T-helper 2 cell treated with Interferon-gamma antibody and Interleukin-4, amounts not matched to agents 100 ng/mL and 5 ng/mL, for 36 hours (primary cell): ENCODE measurements at places on chromosomes 6 and 20. TPM values are rescaled to one million over a fixed set of nuclear protein-coding genes. Genes with fewer than 3 reads are reported as not detected.

Gene SIGLEC1
- not detected in 2 replicates for total RNA-seq

Gene CCN6
- not detected in 2 replicates for total RNA-seq

Gene XKR7
- total RNA-seq = 0.05 TPM in 2 replicates

Gene PPIL6
- 0.09 TPM in 1 of 2 replicates, not detected in the other for total RNA-seq

Gene ATXN1
- total RNA-seq = 61.7 and 62.7 TPM in 2 replicates

Gene PCK1
- total RNA-seq = not detected in 2 replicates

Gene TRIM40
- not detected in 2 replicates for total RNA-seq

Gene OPN5
- not detected in 2 replicates for total RNA-seq

Gene CCN5
- total RNA-seq = not detected in 2 replicates

Gene OR12D1
- total RNA-seq = not detected in 2 replicates

Gene C20orf96
- total RNA-seq = 6.8 and 6.9 TPM in 2 replicates

Gene METTL24
- not detected in 2 replicates for total RNA-seq

Gene AK9
- 4.2 and 5.0 TPM in 2 replicates for total RNA-seq

Gene GRIK2
- not detected in 2 replicates for total RNA-seq

Gene PIGT
- total RNA-seq = 70.6 and 72.5 TPM in 2 replicates

Gene AVP
- not detected in 2 replicates for total RNA-seq

Gene GABBR1
- 22.8 and 26.5 TPM in 2 replicates for total RNA-seq

Gene ABHD16B
- not detected in 2 replicates for total RNA-seq

Gene SIRPD
- total RNA-seq = 0.20 and 0.23 TPM in 2 replicates

Gene SLC17A4
- not detected in 2 replicates for total RNA-seq

Gene CLPSL1
- not detected in 2 replicates for total RNA-seq

Gene TSHZ2
- total RNA-seq = 2.5 and 2.9 TPM in 2 replicates

Gene OR2H2
- not detected in 2 replicates for total RNA-seq

Gene BPIFB4
- total RNA-seq = not detected in 2 replicates

Gene TSPYL1
- 37.9 and 41.1 TPM in 2 replicates for total RNA-seq

Gene SCRT2
- not detected in 2 replicates for total RNA-seq

Gene PKHD1
- total RNA-seq = not detected in 2 replicates

Gene NR2E1
- total RNA-seq = not detected in 2 replicates

Gene DDO
- total RNA-seq = not detected in 2 replicates
